Stimulated activated CD4-positive, alpha-beta T cell treated with anti-CD3 and anti-CD28 coated beads, Interleukin-15, amount 100 ng/mL, for 1 hour (primary cell): ENCODE measurements at places on chromosomes 2 and 18.

DNA sequence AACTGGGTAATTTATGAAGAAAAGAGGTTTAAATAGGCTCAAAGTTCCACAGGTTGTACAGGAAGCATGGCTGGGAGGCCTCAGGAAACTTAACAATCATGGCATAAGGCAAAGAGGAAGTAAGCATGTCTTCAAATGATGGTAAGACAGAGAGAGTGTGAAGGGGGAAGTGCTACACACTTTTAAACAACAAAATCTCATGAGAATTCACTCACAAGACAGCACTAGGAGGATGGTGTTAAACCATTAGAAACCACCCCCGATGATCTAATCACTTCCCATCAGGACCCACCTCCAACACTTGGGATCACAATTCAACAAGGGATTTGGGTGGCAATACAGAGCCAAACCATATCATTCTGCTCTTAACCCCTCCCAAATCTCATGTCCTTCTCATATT lies 34.9 kb downstream of the CFAP210 start:
- no peak for DNase-seq

GRCh38 chr2:41344529-41344928 lies 703.3 kb upstream of the PKDCC start:
- DNase-seq: no peak

DNA sequence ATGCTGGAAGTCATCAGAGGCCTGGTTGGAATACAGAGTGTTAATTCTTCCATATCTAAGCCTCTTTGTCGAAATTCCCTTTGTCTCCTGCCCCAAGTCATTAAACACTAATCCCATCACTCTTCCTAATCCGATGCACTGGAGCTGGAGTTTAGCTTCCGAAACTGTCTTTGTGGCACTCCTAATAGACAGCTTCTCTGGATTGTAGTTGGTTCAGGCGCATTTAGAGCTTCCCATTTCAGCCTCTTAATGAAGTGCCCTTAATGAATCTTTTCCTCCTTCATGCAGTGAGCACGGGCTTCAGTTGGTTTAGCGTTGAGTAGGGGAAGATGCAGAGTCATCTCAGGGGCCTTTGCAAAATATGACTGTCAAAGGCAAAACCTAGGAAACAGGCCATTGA lies 72.2 kb upstream of the MEIS1 start:
- no peak for DNase-seq

- no peak for DNase-seq
These were observed 188.1 kb downstream of the ARL4C start for GRCh38 chr2:234308813-234309195.

DNA sequence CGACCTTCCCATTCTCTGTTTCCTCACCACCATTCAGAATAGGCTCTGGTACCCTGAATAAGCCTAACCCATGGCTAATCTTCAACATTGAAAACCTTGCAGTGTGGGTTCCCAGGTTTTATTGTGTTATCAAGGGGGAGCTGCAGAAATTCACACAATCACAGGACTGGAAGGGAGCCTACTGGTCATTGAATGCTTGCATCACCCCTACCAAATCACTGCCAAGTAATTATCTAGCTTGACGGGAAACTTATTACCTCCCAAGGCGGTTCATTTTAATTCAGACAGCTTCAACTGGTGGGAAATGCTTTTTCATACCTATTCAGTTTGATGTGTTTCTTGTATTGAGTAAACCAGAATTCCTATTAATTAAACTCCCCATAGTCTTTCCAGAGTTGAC lies 33.6 kb upstream of the EFEMP1 start:
- no peak for DNase-seq

- no peak for DNase-seq
These were observed 36.6 kb upstream of the SKOR2 start for GRCh38 chr18:47287911-47288585.

GRCh38 chr2:80244905-80245584 lies 59.5 kb downstream of the LRRTM1 start:
- no peak for DNase-seq

GRCh38 chr2:157644776-157645175 lies 16.1 kb upstream of the ACVR1C start:
- no peak for DNase-seq

GRCh38 chr2:218607436-218608115 lies at the start of gene PLCD4:
Gene PLCD4, plus strand, starts transcription at chr2:218607899. Its CDS starts 7,841 bp downstream, at chr2:218615740.
- no peak for DNase-seq

DNA sequence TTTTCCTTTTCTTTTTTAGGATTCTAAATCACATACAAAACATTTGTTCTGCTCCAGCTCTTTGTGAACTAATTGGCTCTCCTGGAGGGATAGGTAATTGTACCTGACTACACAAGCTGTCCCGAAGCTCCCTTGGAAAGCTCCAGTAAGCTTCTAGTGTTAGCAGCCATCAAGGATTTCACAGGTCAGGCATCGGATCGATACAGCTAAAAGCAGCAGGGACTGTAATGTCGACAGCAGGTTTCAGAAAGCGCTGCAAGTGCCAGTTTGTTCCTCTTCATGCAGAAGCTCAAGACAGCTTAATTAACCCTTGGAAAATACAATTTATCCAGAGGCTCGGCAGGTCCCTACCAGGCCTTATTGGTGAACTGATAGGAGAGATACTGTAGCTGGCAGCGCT lies 87.2 kb upstream of the VRK2 start:
- no peak for DNase-seq
